ENCODE measurements at places on chromosomes 7 and 10. TPM values are rescaled to one million over a fixed set of nuclear protein-coding genes. Genes with fewer than 3 reads are reported as not detected.

Gene JCAD
- 25.6 TPM for total RNA-seq

Gene PTN
- 21.6 TPM for total RNA-seq

Gene TCF7L2
- total RNA-seq = 12.4 TPM

Gene GIMAP5
- 9.0 TPM for total RNA-seq

Gene ZNF727
- 1.6 TPM for total RNA-seq

Gene LRGUK
- total RNA-seq = 0.22 TPM

Gene SPDYE16
- not detected for total RNA-seq

Gene OR2A12
- not detected for total RNA-seq

Gene PAPOLB
- 0.08 TPM for total RNA-seq

Gene ST8SIA6
- total RNA-seq = 9.3 TPM

Gene DGKI
- 1.4 TPM for total RNA-seq

Gene GPAM
- 42.5 TPM for total RNA-seq

Gene COL1A2
- total RNA-seq = 96.6 TPM

Gene ELMO1
- 13.8 TPM for total RNA-seq

Gene TRIM8
- total RNA-seq = 109 TPM

Gene SLC26A5
- total RNA-seq = not detected

Gene EPHA1
- total RNA-seq = not detected

Gene C10orf62
- total RNA-seq = 0.97 TPM

Gene COL26A1
- not detected for total RNA-seq

Gene RAMP3
- total RNA-seq = 33.8 TPM

All from Right ventricle myocardium inferior (tissue), 1 donor.